Skin of body (tissue), 3 donors: ENCODE measurements at places on chromosomes 6 and 20. TPM values are rescaled to one million over a fixed set of nuclear protein-coding genes. Genes with fewer than 3 reads are reported as not detected.

C6orf141 gene
- 7.5 TPM for total RNA-seq

PTCHD4 gene
- total RNA-seq = 2.1 TPM

DNA sequence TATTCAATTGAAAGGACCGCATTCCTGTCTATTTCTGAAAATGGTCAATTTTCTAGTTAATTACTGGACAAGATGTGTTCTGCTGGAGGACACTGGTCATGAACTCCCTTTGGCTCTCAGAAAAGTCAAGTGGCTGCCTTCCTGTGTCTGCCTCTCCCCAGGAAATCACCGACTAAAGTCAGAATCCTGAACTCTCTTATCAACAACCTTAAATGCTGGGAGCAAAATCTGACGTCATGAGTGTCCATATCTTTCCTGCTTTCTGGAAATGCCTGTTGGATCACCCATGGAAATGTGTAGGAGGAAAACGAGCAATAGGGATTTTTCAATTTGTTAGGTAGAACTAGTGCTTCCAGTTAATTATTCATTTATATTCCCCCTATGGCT lies 53.5 kb upstream of the PLCB1 start:
- DNase-seq = no peak

GRCh38 chr6:136070815-136071214 lies 179.3 kb downstream of the MTFR2 start:
- DNase-seq = no peak

GRCh38 chr6:11358904-11359830 lies 126.7 kb upstream of the NEDD9 start:
- no peak for DNase-seq

- DNase-seq = no peak
Observed at GRCh38 chr6:101700655-101701054, 307.1 kb downstream of the GRIK2 start.

DNA sequence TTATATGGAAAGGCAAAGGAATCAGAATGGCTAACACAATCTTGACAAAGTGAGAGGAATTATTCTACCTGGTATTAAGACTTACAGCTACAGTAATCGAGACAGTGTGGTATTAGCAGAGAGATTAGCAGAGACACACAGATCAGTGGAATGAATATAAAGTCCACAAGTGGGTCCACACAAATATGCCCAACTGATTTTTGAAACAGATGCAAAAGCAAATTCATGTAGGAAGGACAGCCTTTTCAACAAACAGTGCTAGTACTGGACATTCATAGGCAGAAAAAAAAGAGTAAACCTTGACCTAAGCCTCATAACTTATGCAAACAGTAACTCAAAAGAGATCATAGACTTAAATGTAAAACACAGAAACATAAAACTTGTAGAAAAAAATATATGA lies 22.6 kb downstream of the HACE1 start:
- no peak for DNase-seq

DNA sequence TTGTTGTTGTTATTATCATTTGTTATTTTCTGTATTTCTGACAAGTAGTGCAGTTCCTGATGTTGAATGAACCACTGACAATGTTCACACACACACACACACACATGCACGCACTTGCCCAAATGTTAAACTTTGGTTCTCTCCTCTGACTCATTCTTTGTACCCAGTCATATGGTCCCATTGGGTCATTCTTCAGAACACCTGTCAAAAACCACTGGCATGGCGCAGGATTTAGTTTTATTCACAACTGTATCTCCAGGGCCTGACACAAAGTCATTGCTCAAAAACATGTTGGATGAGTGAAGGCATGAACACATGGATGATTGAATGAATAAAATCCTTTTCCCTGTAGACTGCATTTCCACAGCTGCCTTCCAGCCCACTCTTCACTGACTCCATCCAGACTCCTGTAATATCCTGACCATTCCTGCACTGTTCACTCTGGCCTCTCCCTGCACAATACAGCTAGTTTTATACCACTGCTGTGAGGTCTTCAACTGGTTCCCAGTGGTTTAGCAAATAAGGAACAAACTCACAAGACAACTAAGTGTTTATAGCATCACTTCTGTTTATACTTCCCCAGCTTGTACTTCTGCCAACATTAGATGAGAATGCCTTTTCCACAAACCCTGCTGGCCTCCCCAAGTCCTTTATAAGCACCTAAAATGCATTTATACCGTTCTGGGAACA lies 6.9 kb upstream of the CST11 start:
- DNase-seq = no peak
